ENCODE measurements at places on chromosomes 12 and 14.
A peak's percentile ranks its signal among the peaks of the same experiment; 100 is the strongest.

- peak; percentile 93 for DNase-seq
These were observed 240.7 kb upstream of the PLEKHG7 start for GRCh38 chr12:92462049-92462448.

DNA sequence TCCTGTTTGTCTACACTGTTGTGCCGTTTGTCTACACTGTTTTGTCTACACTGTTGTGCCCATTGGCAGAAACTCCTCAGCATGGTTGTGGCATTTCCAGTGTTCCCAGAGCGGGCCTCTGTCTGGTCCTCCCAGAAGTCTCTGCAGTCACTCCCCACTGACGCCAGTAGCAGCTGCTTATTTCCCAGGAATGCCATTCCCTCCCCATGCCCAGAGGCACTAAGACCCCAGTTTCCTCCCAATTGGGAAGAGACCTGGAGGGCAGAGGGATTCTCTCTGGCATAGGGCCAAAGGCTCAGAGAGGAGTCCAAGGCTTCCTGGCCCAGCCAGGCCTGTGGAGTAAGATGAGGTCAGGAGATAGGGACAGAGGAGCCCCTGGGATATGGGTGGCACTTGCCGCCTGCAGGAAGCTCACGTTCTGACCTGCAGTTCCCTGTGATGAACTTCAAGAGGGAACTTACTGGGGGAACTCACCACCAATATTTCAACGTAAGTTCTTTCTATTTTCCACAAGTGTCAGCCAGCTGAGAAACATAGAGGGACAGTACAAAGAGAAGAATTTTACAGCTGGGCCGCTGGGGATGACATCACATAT, 69.1 kb downstream of the TNFAIP2 start:
- peak; percentile 28 for DNase-seq

GRCh38 chr14:75566321-75566720, 12.1 kb upstream of the FLVCR2 start:
- no peak for DNase-seq

GRCh38 chr14:58884442-58884841, 246.7 kb downstream of the DACT1 start:
- DNase-seq, result peak; percentile 2

DNA sequence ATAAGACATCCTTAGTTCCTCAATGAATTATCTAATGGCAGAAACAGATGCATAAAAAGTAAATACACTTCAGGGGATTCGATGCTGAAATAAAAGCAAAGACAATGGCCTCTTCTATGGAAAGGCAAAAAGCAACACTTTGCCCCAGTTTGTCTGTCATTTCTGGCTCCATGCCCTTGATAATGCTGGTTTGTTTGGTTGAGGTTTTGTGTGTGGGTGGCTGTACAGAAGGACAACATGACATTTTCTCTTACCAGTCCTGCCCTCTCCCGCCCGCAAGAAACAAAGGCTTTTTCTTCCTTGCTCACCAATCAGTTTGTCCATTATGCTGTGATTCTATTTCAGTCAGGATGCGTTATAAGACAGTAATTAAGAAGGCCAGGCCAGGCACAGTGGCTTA, 18.1 kb upstream of the WDR89 start:
- DNase-seq, result no peak

- no peak for DNase-seq
These were observed 9.6 kb downstream of the PFKM start for GRCh38 chr12:48128800-48129199.

DNA sequence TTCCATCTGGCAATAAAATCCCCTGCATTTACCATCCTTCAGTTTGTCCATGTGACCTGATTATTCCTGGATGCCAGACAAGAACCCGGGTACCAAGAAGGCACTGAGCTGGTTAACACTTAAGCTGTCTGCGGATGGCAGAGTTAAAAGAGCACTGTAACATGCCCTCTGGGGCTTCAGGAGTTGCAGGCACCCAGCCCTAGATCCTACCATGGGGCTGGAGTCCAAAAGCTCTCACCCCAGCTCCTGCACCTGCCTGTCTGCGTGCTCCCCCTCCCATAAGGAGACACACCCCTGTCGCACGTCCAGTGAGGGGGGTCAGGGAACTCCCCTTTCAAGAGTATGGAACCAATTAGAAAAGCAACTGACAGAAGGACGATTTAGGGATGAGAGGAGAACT, 14.6 kb upstream of the FBXO34 start:
- DNase-seq, result no peak

Data from NB4 (cell line).